AML-193 (cell line): ENCODE measurements at places on chromosomes 6 and 20.

DNA sequence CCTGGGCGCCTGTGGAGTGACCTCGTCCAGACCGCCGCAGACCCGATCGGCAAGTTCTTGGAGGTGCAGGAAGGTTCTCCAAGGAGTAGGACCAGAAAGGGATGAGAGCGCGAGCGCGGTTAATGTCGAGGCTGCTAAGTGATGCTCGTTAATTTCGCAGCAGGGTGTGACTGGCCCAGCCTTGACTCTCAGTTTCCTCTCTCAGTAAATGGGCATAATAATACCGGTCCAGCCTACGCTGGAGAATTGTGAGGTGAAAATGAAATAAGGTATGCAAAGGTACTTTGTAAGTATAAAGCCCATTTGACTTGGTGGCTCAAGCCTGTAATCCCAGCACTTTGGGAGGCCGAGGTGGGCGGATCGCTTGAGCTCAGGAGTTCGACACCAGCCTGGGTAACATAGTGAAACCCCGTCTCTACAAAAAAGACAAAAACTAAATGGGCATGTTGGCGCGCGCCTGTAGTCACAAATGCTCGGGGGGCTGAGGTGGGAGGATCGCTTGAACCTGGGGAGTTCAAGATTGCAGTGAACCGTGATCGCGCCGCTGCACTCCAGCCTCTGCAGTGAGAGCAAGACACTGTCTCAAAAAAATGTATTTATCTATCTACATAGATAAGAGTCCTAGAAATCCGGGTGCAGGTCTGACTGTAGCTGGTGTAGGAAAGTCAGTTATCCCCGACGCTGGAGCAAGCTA is 634 bp upstream of the BTBD9 start:
- no peak for DNase-seq

GRCh38 chr6:96789871-96790270 is 47.4 kb downstream of the GPR63 start:
- no peak for DNase-seq

DNA sequence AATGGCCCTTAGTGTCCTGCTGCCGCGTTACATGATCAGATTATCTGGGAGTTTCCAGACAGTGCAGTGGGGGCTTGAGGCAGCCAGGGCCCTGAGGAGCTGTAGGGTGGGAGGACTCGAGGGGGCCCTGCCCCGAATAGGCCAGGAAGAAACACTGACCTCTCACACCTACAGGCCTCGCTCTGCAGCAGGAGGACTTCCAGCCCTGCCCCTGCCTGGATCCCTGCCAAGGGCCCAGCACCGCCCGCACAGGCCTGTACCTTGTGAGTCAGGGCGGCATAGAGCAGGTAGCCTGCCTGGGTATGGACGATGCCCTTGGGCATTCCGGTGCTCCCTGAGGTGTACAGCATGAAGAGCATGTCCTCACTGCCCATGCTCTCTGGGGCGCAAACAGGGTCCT is 30.1 kb upstream of the APMAP start:
- DNase-seq: no peak

GRCh38 chr6:34490390-34491090 is 24.7 kb downstream of the PACSIN1 start:
- DNase-seq: no peak

DNA sequence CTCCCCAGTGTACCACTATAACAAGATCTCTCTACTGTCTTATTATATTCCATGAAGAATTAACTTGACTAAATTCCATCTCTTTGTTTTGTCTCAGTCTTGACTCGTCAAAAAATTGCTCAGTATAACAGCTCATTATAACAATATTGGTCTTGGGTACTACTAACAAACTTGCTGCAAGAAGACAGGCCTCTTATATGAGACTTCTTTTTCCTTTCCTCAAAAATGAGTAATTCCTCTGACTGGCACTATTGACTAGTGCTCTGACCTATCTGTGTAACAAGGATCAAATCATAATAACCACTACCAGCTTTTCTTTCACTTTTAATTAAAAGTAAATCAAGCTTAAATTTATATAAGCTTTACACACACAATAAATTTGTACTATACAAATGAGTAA is 91.3 kb upstream of the THEMIS start:
- no peak for DNase-seq

DNA sequence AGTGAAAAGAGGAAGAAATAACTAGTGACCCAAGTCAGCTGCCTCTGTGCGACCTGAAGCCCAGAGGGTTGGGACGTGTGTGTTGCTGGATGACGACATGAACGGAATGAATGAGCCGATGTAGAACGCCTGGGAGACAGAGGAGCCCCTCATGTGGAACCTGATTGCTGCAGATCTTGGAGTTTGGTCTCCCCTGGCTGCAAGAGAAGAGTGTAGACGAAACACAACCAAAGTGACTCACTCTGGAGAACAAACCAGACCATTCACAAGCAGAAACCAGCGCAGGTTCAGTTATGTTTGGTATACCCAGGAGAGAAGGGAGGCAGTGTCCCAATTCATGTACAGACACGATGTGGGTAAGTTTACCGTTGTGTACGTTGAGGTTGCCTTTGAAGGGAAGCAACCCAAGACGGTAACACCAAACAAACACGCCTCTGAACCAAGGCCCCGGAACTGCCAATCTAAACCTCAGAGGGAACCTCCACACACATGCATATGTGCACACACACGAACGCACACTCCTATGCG is 265.9 kb downstream of the BMP7 start:
- DNase-seq: no peak

GRCh38 chr6:109381061-109381746 is 1.1 kb downstream of the CD164 start:
- DNase-seq: peak; percentile 53

GRCh38 chr20:3224681-3225421 is 14.1 kb downstream of the SLC4A11 start:
- DNase-seq: no peak

DNA sequence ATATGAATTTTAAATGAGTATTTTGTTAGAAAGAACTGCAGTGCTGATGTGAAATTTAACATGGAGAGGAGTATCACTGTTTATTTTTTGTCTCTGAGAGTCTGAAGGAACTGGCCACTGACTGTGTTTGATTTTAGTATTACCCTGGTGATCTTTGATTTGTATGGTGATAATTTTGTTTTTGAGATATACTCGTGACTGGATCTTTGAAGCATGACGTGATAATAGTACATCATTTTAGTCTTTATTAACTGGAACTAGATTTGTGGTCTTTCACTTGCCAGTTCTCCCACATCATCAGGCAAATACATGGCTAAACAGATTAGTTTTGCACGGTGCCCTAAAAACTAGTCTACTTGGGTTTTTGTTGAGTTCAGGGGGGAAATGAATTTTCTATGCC is 55.5 kb downstream of the ARID1B start:
- no peak for DNase-seq

- no peak for DNase-seq
Measured at GRCh38 chr20:35263532-35264341, 14.2 kb downstream of the MMP24OS start.

DNA sequence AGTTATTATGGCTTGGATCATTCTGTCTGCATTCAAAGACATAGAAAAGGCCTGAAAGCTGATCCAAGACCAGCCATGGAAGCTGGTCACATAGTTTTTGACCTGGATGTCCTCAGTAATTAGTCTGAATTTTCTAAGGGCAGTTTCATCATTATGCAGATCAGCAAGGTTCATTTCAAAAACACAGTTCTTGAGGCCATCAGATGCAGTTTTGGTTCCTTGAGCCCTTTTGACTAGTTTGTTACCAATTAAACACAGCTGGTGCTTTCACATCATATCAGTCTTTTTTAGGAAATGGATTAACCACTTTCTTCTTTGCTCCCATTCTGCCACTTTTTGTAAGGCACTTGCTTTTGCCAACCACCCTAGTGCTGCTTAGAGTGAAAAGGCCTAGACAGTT is 129.4 kb downstream of the NCOA3 start:
- no peak for DNase-seq

- DNase-seq: no peak
Measured at GRCh38 chr20:15609921-15610320, 963.3 kb downstream of the KIF16B start.

DNA sequence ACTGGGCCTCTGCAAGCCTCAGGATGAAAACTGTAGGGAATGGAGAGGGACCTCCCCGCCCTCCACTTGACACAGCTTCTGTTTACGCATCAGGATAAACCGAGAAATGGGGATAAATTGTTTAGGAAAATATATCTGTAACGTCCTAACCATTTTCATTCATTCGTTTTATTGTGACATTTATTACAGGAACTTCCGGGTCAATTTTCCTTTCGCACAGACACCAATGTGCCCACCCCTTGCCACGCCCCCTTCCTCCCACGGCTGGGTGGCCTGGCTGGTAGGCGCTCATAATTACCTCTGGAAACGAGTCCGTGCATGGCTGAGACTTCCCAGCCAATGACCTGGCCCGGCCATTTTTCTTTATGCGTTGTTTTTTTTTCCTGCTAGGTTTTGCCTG is 96.1 kb downstream of the BMP7 start:
- DNase-seq: no peak

DNA sequence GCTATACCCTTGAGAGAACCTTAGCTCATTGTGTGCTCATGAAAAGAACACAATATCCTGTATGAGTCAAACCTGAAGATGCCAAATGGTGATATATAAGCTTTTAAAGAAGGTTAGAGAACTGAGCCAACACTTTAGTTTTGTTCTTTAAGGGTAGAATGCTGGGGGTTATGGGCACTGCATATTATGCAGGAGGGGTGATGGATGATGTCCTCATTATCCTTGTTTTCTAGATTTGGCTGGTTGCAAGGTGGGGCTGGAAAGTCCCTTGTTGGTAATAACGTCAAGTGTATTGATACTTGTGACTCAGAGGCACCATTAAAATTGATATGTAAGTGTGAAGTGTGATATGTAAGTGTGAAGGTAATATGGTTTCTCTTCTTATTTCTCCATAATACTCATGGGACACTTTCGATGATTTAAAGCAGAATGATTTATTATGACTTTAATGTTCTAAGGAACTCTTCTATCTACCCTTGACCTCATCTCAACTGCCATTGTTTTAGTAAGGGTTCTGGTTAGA is 113.7 kb upstream of the DTNBP1 start:
- no peak for DNase-seq

DNA sequence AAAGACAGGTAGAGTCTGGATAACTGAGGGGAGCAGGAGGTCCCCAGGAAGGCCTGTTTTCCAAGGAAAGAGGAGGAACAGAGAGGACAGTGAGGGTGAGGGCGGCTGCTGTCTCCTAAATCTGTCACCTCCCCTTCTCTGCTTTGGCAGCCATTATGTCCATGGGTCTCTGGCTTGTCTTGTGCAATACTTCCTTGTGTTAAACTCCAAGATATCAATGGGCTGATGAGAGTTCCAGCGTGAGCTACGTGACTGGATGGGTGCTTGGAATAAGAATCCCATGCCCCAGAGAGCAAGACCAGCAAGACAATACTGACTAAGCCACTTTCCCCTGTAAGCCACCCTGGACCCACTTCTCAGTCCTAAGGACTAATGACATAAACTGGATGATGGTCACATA is 26.3 kb upstream of the DNAAF9 start:
- no peak for DNase-seq

- no peak for DNase-seq
Measured at GRCh38 chr20:3174442-3175261, 1.3 kb upstream of the LZTS3 start.

- no peak for DNase-seq
Measured at GRCh38 chr20:62709537-62709905, 885 bp downstream of the NTSR1 start.

GRCh38 chr20:22569353-22569752 is 15.0 kb downstream of the FOXA2 start:
- DNase-seq: no peak

DNA sequence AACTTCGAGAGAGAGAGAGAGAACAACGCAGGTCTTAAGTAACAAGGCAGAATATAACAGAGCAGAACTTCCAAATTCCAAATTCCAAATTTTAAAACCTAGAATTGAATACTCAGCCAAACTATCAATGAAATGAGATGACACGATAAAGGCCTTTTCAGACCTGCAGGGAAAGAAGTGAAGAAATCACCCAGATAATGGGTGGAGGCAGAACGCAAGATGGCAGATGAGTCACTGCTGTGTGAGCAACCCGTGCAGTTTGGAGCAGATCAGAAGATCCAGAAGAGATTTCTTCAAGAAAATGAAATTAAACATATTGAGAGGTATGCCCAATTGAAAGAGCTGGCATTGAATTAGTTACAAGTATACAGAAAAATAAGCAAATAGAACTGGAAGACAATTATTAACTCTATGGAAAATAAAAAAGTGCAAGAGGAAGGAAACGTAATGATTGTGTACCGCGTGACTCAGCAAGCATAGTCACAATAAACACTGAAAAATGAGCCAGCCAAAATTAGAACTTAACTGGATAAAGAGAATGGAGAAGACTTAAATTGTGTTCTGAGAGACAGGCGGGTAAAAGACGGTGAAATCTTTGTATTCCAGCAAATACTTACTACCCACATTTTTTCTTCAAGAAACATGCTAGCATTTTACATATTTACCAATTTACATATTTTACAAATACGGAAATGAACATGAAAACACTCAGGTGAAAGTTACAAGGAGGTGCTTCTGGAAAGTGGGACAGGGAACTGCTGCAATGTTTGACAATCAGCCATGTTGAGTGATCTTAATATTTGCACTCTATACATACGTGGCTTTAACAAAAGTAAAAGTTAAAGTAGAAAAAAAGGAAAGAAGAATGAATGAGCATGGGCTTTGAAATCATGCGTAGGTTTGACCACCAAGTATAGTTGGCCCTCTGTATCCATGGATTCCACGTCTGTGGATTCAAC is 87.9 kb upstream of the CDYL start:
- peak; percentile 50 for DNase-seq

DNA sequence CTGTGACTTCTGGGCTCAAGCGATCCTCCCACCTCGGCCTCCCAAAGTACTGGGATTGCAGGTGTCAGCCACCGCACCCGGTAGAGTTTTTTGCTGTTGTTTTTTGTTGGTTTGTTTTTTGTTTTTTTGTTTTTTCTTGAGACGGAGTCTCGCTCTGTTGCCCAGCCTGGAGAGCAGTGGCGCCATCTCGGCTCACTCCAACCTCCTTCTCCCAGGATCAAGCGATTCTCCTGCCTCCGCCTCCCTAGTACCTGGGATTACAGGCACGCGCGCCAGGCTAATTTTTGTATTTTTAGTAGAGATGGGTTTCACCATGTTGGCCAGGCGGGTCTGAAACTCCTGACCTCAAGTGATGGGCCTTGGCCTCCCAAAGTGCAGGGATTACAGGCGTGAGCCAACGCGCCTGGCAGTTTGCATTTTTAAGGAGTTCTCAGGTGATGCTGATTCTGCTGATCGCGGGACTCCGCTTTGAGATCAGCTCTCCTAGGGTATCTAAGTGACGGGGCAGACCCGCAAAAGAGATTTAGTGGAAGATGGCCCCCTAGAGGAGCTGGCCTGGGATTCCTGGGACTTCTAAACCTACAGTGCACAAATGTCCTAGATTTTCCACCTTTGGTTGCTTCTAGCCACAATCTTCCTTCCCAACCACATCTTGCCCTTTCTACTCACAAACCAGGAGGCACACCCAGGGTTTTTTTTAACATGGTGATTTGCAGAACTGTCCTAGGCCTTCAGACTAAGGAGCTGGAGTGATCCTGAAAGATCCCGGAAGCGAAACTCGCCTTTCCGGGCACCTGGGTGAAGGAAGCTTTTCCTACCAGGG is 45.2 kb downstream of the DPPA5 start:
- no peak for DNase-seq
